ENCODE measurements at places on chromosomes 4 and X.

DNA sequence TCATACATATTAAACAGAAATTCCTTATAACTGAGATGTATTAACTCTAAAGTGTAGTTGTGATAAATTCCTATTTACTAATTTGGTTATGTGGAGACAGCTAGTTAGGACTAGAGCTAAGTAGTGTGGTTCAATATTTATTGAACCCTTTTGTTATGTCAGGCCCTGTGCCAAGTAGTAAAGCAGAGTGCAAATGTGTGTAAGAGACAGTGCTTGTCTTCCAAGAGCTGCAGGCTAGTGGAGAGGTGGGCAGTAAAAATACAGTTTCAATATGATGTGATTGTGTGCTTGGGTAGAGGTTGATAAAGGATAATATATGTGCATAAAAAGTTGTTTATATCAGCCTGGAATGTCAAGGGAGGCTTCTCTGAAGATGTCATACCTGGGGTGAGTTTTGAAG is 80.0 kb downstream of the TBC1D19 start:
- no peak for DNase-seq

- peak; percentile 10 for DNase-seq
These were observed 314.1 kb downstream of the STK32B start for GRCh38 chr4:5365071-5366008.

DNA sequence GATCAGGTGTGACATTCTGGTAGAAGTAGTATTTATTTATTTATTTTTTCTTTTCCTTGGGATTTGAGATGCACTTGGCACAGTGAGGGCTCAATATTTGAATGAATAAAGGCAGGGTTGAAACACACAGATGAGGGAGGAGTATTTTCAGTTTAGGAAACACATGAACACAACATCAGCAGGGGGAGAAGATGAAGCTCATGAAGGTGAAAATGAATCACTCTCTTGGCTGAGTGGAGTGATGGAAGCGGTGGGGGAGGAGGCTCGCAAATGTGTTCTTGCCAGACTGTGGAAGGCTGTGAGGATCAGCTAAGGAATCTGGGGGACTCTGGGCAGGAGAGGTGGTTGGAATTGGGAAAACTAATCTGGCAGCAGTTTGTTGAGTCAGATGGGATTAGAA is 55.3 kb downstream of the ARHGAP10 start:
- DNase-seq, result no peak

DNA sequence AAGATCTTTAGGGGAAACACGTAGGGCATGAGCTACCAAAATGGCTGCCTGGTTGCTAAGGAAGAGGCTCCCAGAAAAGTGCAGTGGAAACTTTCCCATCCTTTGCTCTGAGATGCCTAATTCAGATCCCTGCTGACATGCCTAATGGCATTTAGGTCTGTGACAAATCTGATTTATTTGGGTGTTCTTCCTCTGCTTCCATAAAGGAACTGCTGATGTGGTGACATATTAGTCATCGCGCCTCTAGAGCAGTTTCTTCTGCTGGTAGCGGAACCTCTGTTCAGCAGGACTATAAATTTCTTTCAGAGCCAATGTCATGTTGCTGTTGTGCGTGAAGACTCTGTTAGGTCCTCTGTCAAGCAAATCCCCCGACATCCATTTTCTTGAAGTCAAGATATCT is 310.0 kb downstream of the PDHA2 start:
- no peak for DNase-seq

DNA sequence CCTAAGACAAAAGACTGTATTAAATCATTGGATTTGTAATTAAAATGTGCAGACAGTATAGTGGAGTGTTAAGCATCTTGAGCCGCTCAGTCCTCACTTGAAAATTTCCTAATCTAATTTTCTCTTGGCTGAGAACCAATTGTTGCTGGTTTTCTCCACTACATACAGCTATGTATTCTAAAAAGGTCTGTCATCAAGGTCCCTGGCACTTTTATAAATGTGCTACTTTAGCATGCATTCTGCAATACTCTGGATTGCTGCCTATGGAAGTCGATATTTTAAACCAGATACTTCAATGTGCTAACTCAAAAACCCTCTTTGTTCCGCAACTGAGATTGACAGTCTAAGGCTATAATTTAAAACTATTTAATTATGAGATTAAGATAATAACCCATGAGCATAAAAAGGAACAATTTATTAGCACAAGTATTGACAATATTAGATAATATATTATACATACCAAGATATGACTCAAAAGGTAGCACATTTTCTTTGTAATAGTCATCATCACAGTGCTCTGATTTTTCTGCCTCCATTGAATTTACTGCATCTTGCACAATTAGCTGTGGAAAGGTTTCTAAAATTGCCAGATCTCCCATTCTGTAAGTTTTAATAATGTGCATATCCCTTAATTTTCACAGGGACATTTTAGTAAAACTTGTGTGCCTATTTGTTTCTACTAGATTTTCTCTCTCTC is 815.1 kb downstream of the ADGRL3 start:
- no peak for DNase-seq

GRCh38 chrX:48997865-48998264 is 4.2 kb downstream of the GRIPAP1 start:
- no peak for DNase-seq

DNA sequence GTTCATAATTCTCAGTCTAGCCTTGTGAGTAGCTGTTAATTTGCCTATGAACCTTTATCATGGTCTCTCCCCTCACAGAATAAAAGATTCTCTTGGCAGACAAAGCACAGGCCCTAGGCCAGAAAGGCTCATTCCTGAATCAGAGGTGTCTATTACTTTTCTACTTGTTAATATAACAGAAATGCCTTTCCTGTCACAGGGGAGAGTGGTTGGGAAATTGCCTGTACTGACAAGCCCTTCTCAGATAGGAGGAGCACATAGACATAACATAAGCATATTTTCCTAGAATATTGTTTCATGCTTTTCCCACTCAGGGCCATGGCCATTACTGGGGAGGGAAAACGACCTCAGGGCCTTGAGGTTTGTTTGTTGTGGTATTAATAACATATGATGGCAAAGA is 308.3 kb downstream of the BMPR1B start:
- DNase-seq, result no peak

DNA sequence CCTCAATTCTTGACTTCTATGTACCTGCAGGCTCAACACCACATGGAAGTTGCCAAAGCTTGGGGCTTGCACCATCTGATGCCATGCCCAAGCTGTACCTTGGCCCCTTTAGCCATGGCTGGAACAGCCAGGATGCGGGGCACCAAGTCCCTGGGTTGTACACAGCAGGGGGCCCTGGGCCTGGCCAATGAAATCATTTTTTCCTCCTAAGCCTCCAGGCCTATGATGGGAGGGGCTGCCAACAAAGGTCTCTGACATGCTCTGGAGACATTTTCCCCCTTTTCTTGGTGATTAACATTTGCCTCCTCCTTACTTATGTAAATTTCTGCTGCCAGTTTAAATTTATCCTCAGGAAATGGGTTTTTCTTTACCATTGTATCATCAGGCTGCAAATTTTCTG is 1428.1 kb downstream of the C4orf33 start:
- DNase-seq, result no peak

GRCh38 chrX:49925176-49925575 is 2.8 kb downstream of the CLCN5 start:
- no peak for DNase-seq

DNA sequence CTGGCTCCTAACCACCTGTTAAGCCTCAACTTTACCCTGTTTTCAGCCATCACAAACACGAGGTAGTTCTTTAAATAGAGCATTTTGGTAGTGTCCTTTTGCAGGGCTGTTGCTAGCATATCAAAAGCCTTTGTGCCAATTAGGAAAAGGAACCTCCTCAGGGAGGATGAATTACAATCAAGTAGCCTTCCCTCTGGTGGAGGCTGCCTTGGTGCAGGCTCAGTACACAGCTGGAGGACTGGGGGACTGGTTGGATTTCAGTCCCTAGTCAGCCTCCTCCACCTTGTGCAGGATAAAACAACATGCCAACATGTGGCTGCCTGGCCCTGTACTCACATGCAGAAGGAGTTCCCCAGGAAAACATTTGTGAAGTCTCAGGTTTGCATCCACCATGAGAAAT is 53.1 kb downstream of the RASGEF1B start:
- DNase-seq, result no peak

DNA sequence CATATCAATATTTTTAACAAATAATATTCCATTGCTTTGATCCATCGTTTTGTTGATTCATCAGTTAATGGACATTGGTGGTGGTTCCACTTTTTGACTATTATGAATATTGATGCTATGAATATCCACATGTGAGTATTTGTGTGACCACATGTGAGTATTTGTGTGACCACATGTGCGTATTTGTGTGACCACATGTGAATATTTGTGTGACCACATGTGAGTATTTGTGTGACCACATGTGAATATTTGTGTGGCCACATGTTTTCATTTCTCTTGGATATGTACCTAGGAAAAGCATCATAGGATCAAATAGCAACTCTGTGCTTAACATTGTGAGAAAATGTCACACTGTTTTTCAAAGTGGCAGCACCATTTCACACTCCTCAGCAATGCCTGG is 433.6 kb upstream of the FRG1 start:
- no peak for DNase-seq

DNA sequence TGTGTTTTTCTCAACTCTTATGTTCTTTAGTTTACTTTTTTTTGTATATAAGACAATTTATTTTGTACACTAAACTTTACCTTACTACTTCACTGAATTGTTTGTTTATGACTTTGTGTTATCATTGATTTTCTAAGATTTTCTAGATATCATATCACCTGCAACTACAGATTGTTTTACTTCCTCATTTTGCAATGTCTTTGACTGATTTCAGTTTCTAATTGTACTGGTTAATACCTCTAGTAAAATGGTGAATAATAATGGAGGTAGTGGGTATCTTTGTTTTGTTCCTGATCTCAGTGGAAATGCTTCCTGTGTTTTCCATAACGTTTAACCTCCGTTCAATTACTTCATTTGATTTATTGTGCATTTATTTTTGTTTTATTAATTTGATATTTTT is 490.2 kb downstream of the TLL1 start:
- no peak for DNase-seq

DNA sequence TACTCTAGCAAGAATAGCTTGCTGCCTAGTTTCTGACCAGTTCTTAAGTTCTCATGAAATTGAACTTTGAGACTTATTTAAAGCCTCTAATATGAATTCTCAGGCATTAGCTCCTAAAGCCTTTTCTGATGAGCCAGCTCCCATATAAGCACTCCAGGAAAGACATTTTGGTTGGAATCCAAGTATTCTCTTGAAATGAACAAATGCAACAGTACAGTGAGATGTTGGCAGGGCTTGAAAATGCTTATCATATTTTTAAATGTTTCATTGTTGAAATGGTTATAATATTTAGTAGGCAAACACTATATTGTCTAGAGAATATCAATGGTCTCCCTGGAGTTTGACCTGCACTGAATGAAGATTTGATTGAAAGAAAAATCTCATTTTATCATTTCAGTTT is 240.3 kb downstream of the ANK2 start:
- DNase-seq, result no peak

DNA sequence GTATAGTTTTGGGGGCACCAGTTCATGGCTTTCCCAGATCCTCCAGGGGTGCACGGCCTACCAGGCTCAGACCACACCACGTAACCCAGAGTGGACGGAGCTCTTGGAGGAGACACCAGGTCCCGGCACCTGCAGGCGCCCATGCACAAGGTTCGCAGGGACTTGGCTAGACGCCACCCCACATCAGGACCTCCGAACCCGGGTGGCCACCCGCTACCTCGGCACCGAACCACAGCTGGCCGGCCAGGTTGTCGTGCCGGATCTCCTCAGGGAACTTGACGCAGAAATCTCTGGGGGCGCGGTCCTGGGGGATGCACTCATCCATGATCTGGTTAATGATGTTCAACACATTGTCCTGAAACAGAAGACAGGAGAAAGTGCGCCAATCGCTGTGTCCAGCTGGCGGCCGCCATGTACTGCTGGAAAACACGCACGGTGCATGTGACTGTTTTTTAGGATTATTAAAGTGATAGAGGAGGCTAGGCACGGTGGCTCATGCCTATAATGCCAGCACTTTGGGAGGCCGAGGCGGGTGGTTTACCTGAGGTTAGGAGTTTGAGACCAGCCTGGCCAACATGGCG is 77.1 kb downstream of the ZFYVE28 start:
- no peak for DNase-seq

DNA sequence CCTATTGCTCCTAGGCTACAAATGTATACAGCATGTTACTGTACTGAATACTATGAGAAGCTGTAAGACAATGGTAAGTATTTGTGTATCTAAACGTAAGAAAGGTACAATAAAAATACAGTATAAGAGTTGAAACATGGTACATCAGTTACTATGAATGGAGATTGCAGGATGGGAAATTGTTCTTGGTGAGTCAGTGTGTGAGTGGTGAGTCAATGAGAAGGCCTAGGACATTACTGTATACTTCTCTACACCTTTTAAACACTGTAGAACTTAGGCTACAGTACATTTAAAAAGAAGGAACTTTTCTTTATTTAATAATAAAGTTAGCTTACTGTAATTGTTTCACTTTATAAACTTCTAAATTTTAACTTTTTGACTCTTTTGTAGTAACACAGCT is 2603.2 kb downstream of the PCDH7 start:
- DNase-seq, result no peak

- DNase-seq, result no peak
These were observed 66.3 kb upstream of the MTM1 start for GRCh38 chrX:150502091-150502490.

- DNase-seq, result no peak
These were observed 37.4 kb downstream of the ADGRA3 start for GRCh38 chr4:22478426-22478825.

DNA sequence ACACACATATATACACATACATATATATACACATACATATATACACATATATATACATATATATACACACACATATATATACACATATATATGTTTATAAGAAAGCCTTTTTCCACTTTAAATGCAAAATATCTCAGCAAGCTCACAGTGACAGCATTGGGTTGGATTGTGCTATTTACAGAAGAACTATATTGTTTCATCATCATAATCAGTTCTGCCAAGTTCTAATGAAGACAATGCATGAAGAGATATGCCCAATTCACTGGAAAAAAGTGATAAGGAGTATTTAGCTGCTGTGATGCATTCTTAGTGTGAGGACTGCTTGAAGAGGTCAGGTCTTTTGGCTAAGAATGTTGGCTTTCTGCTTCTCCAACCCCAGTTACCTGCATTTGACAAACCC is 54.4 kb downstream of the RNF150 start:
- DNase-seq, result no peak

DNA sequence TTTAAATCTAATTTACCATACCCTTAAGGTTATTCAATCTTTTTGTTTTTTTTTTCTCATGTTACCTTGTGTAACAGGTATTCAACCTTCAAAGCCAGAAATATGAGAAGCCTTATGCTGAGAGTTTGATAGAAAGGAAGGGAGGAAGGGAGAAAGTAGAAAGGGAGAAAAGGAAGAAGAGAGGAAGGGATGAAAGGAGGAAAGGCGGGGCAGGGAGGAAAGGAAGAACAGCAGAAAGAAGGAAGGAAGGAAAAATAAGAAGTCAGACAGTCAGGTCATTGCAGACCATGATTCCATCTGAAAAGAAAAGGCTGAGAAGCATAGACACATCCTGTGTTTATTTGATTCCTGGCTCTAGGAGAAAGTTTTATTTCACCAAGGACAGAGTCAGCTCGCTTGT is 30.9 kb downstream of the RTL9 start:
- DNase-seq, result no peak

- DNase-seq, result no peak
These were observed 44.8 kb upstream of the HERC6 start for GRCh38 chr4:88333741-88334405.

GRCh38 chr4:139786494-139787354 is 121.1 kb downstream of the MGST2 start:
- DNase-seq, result no peak
